ENCODE measurements at places on chromosomes 6 and 20.

GRCh38 chr6:170553534-170554012, 466 bp upstream of the PSMB1 start:
- peak; percentile 27 for DNase-seq

DNA sequence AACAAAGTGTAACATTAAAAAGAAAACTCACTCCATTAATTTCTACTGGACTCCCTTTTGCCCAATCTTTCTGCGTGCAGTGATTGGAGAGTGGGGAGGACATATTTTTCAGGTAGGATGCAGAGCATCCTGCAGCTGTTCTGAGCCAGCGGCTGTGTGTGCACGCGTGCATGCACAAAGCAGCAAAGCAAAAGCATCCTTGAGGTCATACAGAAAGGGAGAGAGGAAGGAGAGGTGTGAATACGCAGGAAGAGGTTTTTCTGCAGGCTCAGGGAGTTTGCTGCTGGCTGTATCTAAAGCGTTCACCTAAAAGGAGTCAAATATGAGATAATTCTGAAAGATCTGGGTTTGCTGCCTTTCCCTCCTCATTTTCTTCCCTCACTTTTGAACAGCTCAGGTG, 108.4 kb downstream of the HUS1B start:
- peak; percentile 48 for DNase-seq

GRCh38 chr6:99485395-99485773, 29.8 kb downstream of the USP45 start:
- no peak for DNase-seq

DNA sequence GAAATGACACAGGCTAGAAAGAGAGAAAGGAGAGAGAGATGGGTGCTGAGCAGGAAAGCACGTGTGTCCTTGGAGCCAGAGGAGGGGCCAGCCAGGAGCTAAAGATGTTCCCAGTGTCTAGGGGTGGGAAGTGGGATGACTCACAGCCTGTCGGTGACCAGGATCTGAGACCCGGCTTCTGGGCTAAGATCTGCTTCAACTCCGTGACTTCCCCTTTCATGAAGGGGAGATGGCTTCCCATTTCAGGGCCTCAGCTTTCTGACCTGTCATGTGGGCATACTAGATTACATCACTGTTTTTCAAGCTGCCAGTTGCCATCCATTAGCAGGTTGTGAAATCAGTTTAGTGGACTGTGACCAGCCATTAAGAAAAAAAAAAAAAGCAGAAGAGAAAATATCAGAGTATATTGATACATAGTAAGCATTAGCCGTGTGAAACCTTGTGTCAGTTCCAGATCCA, 5.4 kb downstream of the TGM3 start:
- DNase-seq: no peak

- DNase-seq: no peak
Measured at GRCh38 chr6:90284236-90285041, 12.2 kb downstream of the BACH2 start.

- no peak for DNase-seq
Measured at GRCh38 chr6:50276771-50277261, 227.1 kb upstream of the DEFB112 start.

DNA sequence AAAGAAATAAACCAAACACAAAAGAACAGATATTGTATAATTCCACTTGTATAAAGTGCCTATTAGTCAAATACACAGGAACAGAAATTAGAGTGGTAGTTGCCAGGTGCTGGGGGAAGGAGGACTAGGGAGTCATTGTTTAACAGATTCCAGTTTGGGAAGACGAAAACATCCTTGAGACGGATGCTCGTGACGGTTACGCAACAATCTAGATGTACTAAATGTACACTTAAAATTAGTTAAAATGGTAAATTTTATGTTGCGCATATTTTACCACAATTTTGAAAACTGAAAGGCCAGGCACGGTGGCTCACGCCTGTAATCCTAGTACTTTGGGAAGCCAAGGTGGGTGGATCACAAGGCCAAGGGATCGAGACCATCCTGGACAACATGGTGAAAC, 111.0 kb downstream of the PKHD1 start:
- DNase-seq: no peak

- peak; percentile 63 for DNase-seq
Measured at GRCh38 chr20:50192364-50193198, 2.0 kb downstream of the CEBPB start.

DNA sequence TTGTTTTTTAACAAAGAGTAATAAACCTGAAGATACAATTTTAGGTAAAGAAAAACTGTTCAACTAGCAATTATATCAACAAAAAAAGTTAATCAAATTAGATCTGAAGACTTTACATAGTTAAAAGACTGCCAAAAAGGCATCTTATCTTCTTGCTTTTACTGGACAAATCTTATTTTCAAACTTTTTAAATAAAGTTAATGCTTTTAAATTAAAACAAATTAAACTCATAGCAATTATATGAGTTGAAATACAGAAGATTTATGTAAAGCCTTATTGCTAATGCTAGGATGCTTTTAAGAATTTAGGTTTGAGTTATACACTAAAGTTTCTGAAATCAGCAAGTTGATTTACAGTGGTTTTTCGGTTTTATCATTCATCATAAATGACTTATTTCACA, 227.3 kb downstream of the TBC1D32 start:
- DNase-seq: no peak

DNA sequence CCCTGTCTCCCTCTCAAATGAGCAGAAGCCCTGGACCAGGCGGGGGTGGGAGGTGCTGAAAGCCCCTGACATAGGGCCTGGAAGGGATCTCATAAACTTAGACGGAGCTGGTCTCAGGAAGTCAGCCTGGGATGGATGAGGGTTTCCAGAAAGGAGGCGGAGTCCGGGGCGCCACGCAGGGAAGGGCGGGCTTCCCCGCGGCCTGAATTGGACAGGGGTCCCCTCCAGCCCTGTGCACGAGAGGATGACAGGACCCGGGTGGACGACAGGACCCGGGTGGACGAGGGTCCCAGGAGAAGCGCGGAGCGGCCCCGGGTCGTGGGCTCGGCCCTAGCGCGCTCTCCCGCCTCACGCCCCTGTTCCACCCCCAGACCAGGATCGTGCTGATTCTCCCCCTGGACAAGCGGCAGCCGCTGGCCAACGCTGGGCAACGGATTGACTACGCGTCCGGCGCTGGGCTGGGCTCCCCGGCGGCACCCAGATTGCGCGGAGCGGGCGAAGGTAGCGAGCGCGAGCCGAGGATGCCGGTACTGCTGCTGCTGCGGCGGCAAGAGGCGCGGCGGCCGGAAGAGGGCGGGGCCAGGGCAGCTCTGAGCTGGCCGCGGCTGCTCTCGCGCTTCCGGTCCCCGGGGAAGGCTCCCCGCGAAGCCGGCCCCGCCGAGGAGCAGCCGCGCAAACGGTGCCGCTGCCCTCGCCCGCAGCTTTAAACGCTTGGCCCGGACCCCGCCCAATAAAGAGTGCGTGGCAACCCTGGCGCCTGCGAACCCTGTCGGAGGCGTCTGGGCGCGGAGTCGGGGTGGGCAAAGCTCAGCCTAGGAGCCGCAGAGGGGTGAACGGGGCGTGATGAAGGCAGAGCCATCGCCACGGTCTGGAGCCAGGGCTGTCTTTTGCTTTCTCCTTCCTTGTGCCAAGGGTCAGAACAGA, 1.3 kb downstream of the C20orf144 start:
- DNase-seq: peak; percentile 75

GRCh38 chr6:70040766-70041165, 174.4 kb downstream of the COL19A1 start:
- DNase-seq: no peak

GRCh38 chr6:33662318-33662717, 41.2 kb downstream of the ITPR3 start:
- no peak for DNase-seq

- no peak for DNase-seq
Measured at GRCh38 chr6:50966532-50966931, 147.9 kb downstream of the TFAP2B start.
